ENCODE measurements at places on chromosomes 3 and 15.

GRCh38 chr3:52531860-52532516 lies 1.7 kb downstream of the NT5DC2 start:
- no peak for DNase-seq

- no peak for DNase-seq
Observed at GRCh38 chr3:88807491-88808105, 299.8 kb upstream of the EPHA3 start.

- no peak for DNase-seq
Observed at GRCh38 chr15:69299943-69300588, 1.4 kb downstream of the PAQR5 start.

- DNase-seq = no peak
Observed at GRCh38 chr15:69013726-69014406, 629 bp upstream of the NOX5 start.

DNA sequence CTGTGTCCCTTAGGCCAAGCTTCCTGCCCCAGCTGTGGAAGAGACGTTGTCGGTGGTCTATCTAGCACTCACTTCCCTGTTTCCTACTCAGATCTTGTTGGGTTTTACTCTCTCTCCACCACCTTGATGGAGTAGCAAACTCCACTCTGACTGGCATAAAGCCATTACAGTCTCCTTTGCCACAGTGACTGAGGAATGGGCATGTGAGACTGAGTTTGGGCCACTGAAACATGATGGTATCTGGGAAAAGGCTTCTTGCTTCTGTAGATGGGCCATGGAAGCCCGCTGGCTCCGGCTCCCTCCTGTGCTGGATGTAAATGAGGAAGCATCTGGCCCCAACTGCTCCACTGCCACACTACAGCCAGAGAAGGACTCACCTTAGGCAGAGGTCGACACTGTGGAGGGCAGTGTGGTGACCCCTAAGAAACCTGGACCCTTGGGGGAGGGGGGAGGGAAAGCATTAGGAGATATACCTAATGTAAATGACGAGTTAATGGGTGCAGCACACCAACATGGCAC lies 9.4 kb upstream of the CAMK1 start:
- no peak for DNase-seq

DNA sequence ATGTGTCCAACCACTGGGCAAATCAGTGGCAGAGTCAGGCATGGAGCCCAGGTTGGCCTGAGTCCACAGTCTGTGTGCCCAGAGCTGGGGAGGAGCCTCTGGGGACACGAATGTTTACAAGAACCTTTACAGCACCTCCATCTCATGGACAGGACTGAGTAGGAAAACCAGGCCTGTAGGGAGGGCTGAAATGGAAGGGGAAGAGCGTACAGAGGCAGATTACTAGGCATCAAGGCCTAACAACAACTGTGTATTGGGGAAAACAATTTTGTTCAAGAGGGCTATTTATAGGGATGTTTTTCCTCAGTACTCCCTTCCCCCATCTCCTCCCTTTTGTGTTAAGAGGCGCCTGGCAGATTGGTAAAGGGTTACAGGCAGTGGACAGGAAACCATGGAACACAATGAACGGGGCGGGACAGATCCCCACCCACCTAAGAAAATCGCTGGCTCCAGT lies 15.1 kb upstream of the ARHGAP31 start:
- DNase-seq = no peak

- no peak for DNase-seq
Observed at GRCh38 chr3:88147261-88147660, 2.5 kb upstream of the C3orf38 start.

- DNase-seq = no peak
Observed at GRCh38 chr3:76958274-76958673, 81.6 kb upstream of the ROBO2 start.

Measured in putamen (tissue), 1 donor.